ENCODE measurements at places on chromosomes 5 and 9.

GRCh38 chr9:134395002-134395517 is 68.8 kb downstream of the RXRA start:
- no peak for DNase-seq

GRCh38 chr9:135230817-135231520 is 143.5 kb downstream of the OLFM1 start:
- no peak for DNase-seq

DNA sequence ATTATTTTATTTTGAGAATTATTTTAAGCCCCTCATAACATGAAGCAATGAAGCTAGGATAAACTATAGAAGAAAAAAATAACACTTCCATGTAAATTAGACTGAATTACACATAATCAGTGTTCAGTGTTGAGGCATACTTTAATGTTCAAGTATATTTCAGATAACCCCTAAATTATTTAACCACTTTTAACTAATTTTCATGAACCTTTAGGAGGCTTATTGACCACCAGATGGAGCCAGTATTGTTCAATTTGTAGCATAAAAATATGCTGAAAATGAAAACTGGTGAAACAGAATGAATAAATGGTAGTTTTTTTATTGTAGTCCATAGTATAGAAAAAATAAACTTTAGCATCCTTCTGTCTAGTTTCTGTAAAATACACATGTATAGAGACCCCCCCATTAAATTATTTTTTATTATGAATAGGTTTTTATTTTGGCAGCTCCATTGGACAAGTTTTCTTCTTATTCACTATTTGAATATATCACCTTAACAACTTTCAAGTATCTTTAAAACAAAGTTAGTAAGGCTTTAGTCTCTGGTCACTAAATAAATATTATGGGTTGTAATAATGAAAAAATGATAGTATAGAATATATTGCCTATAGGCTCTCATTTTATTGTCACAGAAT is 190.1 kb downstream of the CWC27 start:
- DNase-seq: no peak

GRCh38 chr5:167896814-167897213 is 394.6 kb upstream of the WWC1 start:
- DNase-seq: no peak

DNA sequence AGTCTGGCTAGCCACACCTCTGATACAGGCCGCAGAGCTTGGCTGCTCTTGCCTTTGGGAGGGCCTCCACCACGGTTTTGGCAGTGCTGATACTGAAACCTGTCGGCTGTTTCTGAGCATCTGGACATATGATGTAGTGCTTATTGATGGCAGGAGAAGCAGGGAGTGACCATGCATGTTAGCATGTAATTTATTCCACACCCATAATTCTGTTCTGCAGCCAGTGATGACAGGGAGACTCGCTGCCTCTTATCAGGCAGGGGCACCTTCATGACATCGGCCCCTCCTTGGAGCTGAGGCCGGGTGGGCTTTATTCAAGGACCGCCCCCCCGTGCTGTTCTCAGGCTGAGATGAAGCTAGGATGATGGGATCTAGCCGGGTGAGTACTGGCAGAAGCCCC is 49.0 kb downstream of the OLFM1 start:
- no peak for DNase-seq

DNA sequence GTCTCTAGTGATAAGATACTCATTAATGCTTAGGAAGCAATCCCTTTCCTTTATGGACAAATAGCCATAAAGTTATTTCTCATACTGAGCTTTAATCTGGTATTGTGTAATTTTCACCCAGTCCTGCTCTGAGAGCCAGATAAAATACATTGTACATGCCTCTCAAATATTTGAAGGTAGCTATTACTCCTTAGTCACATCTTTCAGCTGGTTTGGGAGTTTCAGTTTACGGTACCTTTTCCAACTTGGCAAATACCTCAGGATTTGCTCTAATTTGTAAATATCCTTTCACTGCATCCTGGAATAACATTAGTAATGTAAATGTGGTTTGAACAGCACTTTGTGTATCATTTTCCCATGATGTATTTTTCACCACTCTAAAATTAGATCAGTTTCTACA is 47.4 kb downstream of the ABHD17B start:
- no peak for DNase-seq

DNA sequence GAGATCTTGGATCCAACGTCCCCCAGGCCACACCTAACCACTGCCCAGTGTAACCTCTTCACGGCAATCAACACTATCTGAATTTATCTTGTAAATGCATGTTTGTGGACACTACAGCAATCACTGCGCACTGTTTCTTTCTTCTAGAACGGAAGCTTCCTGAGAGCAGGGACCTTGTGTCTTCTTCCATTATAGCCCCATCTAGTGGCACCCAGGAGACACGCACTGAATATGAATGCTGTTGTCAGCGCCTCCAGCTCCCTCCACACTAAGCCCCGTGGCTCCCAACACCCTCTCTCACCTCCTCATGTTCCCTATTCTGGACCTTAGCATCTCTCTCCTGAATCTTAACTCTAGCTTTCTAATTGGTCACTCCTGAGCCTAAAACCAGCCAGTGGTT is 72.7 kb downstream of the SMIM23 start:
- DNase-seq: no peak

- DNase-seq: no peak
Measured at GRCh38 chr5:176538989-176539384, 1.8 kb upstream of the RNF44 start.

DNA sequence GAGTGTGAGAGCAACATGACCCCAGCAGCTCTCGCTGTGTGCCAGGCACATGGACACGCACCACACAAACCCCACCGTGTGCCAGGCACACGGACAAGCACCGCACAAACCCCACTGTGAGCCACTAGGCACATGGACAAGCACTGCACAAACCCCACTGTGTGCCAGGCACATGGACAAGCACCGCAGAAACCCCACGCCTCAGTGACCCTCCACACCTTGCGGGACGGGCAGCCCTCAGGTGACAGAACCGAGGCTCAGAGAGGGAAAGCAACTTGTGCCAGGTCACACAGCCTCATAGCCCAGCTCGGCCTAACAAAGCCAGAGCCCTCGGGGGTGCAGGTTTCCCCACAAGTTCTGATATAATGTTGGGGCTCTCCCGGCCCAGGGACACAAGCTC is 2.0 kb upstream of the GPSM1 start:
- no peak for DNase-seq

DNA sequence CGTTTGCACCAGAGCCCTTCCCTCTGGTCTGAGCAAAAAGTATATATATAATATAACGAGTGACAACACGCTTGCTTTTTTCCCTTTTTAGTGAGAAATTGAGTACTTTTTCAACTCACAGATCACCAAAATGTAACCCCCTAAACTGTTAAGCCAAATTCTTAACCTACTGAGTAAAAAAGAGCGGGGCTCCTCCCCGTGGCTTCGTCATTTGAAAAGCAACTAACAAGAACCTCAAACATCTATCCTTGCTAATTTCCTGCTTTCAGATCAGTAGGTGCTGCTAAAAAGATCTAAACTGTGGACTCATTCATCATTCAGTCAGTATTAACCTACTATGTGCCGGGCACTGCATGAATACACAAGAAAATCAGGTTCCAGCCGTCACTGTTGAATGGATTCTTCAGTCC is 1.0 kb upstream of the PTBP3 start:
- no peak for DNase-seq

DNA sequence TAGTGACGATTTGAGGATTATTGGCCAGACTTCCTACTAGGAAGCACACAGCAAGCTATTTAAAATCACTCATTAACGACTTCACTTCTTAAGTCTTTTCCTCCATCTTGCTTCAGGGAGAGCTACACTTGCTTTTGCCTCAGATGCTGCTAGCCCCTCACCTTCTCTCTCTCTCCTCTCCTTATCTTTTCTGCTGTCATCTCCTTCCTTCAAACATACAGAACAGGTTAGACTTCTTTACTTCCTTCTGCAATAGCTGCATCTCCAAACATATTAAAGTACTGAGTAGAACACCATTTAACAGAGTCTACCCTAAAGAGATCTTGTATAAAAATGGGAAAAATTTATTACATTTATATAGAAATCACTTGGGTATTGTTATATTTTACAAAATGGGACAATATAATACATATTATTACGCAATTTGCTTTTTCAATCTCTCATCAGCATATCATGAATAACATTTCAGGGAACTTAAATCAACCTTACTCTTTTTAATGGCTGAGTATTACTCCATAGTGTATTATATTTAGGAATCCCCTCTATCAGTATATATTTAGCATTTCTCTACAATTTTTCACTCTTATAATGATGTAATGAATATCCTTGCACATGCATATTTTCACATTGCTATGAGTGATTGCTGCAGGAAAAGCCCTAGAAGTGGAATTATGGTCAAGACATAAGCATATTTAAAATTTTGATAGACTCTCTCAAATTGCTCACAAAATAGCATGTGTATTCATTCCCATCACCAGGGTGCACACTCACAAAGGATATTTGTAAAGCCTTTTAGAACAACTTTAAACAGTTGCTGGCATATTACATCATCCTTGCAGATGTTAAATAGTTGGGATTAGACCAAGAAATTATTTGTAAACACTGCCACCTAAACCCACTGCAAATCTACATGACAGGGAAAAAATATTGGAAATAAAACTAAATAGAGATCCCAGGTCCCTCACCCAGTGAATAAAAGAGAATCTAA is 164.5 kb upstream of the NFIB start:
- no peak for DNase-seq

DNA sequence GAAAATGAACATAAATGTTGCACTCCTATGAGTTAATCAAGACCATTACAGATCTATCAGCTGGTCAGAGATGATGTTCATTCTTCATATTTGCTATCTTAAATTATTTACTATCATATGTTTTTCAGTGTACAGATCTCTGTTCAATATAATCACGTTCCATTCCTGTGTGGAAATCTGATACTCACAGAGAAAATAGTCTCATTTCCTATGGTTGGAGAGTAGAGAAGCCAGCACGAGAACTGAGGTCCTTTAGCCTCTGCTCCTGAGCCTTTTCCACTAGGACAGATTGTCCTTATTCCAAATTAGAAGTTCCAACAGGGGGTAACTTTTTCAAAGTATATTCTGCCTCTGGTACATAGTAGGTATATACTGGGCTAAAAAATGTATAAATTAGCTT is 29.2 kb downstream of the UGCG start:
- DNase-seq: no peak

DNA sequence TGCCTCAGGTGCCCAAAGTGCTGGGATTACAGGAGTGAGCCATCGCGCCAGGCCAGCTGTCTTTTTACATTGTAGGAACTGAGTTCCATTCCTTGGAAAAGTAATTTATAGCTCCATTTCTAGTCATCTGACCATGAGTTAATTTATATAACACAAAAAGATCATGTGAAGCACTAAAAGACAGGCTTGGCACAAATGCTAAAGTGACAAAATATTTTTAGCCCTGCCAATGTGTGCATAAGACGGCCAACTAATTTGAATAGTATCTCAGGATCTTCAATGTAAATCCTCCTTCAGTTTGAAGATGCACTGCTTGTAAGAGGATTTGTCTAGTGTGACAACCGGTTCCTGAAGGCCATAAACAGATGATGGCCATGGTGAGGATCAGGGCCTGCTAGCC is 49.1 kb downstream of the MTMR12 start:
- no peak for DNase-seq

DNA sequence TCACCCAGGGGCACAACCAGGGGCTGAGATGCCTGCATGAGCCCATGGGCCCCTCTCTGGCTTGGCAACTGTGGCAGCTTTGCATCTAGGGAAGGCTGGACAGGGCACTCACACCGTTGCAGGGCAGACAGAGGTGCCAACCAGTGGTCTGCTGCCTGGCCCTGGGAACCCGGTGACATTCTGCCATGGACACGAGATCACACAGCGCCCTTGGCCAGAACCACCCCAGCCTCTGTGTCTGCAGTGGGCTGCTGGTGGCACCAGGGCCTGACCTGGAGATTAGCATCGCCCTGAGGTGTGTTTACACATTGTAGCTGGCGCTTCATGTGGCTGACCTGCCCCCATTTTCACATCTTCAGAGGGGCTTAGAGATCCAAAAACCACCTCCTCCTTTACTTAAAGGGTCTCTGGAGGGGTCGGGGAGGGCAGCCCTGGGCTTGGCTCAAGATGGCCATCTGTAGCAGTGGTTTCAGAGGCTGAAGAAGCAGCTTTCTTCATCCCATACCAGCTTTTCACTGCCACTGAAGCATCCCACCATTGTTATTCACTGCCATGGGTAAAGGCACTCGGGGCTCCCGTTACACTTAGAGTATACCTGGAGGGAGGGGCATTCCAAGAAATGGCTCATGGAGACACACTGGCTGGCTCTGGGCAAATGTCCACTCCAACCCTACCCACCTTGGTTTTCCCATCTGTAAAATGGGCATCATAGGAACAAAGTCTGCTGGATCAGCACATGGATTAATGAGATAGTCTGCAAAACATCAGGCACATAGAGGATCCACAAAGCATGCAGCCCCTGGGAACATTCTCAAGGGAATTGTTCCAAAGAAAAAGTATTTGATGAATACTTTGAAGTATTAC is 11.4 kb downstream of the DCANP1 start:
- DNase-seq: no peak

DNA sequence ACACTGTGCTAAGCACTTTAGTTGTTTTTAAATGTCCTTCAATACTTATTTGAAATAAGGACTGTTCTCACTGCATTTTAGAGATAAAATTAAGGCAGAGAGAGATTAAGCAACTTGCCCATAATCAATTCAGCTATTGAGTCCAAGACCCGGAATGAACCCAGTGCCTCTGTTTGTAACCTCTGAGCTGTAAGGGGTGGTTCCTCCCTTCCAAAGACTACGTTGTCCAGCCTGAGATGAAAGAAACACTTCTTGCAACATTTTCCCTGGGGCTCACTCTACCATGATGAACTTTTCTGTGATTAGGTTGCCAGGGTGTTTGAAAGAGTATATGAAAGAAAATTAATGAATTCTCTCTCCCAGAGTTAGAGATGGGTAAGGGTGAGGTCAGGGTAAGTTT is 22.0 kb upstream of the MAP1B start:
- no peak for DNase-seq

GRCh38 chr5:137281201-137281600 is 217.9 kb downstream of the SPOCK1 start:
- no peak for DNase-seq

GRCh38 chr5:35003018-35003957 is 44.5 kb downstream of the AGXT2 start:
- peak; percentile 78 for DNase-seq

All from neural crest cell (in vitro differentiated cells).